Activated naive CD8-positive, alpha-beta T cell treated with anti-CD3 and anti-CD28 coated beads for 36 hours (primary cell): ENCODE measurements at places on chromosomes 16 and 17. TPM values are rescaled to one million over a fixed set of nuclear protein-coding genes. Genes with fewer than 3 reads are reported as not detected.
A peak's percentile ranks its signal among the peaks of the same experiment; 100 is the strongest.

Gene ABCA9
- total RNA-seq = not detected

Gene CBX8
- 4.1 TPM for total RNA-seq

Gene TBC1D3H
- 0.78 TPM for total RNA-seq

Gene SOST
- not detected for total RNA-seq

Gene KRTAP4-6
- total RNA-seq = not detected

Gene AIPL1
- total RNA-seq = not detected

Gene SULT1A4
- total RNA-seq = 1.6 TPM

Gene PRSS27
- total RNA-seq = 1.9 TPM

Gene TP53TG3D
- 0.66 TPM for total RNA-seq

Gene FA2H
- total RNA-seq = not detected

Gene CD300C
- total RNA-seq = not detected

Gene KRTAP1-5
- total RNA-seq = not detected

Gene SLC35G6
- total RNA-seq = not detected

Gene KRTAP4-5
- not detected for total RNA-seq

Gene C17orf78
- total RNA-seq = not detected

DNA sequence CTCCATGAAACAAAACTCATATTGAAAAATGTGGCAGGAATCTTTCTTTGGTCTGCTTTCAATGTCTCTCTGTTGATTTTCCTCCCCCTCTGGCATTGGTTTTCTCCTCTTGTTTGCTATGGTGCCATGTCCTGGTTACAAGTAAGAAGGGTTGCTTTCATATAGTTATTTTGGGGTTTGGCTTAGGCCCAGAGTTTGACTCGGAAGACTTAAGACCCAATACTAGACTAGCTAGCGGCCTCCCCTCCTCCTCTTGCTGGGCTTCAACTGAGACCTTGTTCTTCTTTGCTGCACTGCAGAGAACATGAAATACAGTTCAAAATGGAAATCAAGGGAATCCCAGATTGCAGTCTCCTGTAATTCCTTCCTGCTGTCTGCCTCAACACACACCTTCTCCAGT, 30.0 kb upstream of the CLEC18A start:
- peaks cover 7% of the 10 kb centered on the region for H3K36me3 ChIP-seq
- no peak overlapping the region for H3K27ac ChIP-seq
- no peak for DNase-seq
- no peaks in the 10 kb centered on the region for H3K27me3 ChIP-seq
- no peaks in the 10 kb centered on the region for H3K4me1 ChIP-seq

- DNase-seq = no peak
- no peak overlapping the region for H3K27ac ChIP-seq
- peaks cover 38% of the 10 kb centered on the region for H3K4me1 ChIP-seq
- H3K4me3 ChIP-seq = no peak overlapping the region
Observed at GRCh38 chr16:17304491-17305119, 166.2 kb downstream of the XYLT1 start.

GRCh38 chr17:75832652-75833400, 11.4 kb downstream of the UNC13D start:
- H3K27me3 ChIP-seq = no peaks in the 10 kb centered on the region
- peaks cover 31% of the 10 kb centered on the region for H3K4me1 ChIP-seq
- peak; percentile 43 for DNase-seq
- H3K4me3 ChIP-seq = peak overlapping the region; percentile 63
- H3K36me3 ChIP-seq = peaks cover 21% of the 10 kb centered on the region

- H3K27me3 ChIP-seq = peaks cover 37% of the 10 kb centered on the region
- H3K36me3 ChIP-seq = peaks cover 2% of the 10 kb centered on the region
- H3K4me3 ChIP-seq = no peak overlapping the region
- H3K27ac ChIP-seq = no peak overlapping the region
Observed at GRCh38 chr17:65231086-65231485, 93.9 kb downstream of the RGS9 start.

DNA sequence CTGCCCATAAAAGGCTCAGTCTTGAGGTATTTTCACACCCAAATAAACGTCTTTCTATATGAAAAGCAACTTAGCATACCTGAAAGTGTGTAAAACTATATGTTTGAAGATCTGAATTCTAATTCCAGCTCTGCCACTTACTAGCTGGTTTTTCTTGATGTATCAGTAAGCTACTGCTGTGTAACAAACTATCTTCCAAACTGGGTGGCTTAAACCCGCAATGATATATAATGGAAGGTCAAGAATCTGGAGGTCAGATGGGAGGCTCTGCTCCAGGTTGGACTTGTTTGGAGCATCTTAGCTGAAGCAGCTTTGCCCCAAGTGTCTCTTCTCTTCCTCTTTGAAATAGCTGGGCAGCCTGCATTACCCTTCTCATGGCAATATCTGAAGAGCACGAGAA, 164.3 kb upstream of the IRX5 start:
- H3K36me3 ChIP-seq = no peaks in the 10 kb centered on the region
- DNase-seq = no peak
- no peak overlapping the region for H3K27ac ChIP-seq
- no peak overlapping the region for H3K4me3 ChIP-seq

GRCh38 chr17:4270736-4271135, 7.0 kb upstream of the ANKFY1 start:
- DNase-seq = no peak
- no peaks in the 10 kb centered on the region for H3K27me3 ChIP-seq
- H3K4me3 ChIP-seq = no peak overlapping the region
- no peak overlapping the region for H3K27ac ChIP-seq
- H3K36me3 ChIP-seq = peaks cover 6% of the 10 kb centered on the region
- H3K4me1 ChIP-seq = no peaks in the 10 kb centered on the region

GRCh38 chr16:80997139-80997798, 9.4 kb downstream of the CMC2 start:
- H3K4me1 ChIP-seq = peaks cover 54% of the 10 kb centered on the region
- DNase-seq = no peak
- H3K27ac ChIP-seq = peak overlapping the region; percentile 91

DNA sequence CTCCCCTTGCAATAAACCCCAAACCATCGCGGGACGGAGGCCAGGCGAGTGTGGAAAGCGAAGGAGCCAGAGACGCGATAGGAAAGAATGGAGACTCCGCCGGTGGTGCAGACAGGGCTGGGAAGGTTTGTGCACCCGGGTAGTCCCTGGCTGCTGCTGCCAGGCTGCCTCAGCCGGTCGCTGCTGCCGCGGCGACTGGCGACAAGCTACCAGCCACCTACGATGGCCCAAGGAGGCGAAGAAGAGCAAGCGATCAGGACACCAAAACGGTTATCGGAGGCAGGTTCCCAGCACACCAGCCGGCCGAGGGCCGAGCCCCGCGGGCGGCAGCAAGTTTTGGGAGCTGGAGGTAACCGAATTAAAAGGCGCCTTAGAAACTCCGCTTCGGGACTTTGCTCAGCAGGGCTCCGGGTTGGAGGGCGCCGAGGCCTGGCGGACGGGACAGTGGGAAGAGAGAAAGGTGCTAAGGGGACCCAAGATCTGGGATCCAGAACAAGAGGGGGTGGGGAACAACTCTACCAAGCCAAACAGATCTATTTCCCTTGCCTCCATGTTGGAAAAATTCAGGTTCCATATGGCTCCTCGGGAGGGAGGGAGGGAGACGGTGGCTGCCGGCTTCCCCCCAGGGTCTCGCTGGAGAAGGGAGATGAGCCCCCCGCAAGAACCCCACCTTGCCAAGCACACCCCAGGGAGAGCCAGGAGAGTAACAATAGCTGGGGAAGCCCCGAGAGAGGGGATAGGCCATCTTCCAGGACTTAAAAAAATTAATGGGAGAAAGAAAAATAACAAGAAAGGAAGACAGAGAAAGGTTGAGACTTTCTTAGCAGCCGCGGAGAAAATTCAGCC, 9.7 kb upstream of the HOXB2 start:
- H3K4me1 ChIP-seq = peaks cover 7% of the 10 kb centered on the region
- no peaks in the 10 kb centered on the region for H3K36me3 ChIP-seq
- no peak for DNase-seq
- H3K4me3 ChIP-seq = peak overlapping the region; percentile 82

- peak; percentile 50 for DNase-seq
- H3K27me3 ChIP-seq = no peaks in the 10 kb centered on the region
- peak overlapping the region; percentile 32 for H3K4me3 ChIP-seq
- peaks cover 49% of the 10 kb centered on the region for H3K4me1 ChIP-seq
- peaks cover 23% of the 10 kb centered on the region for H3K36me3 ChIP-seq
Observed at GRCh38 chr16:29148867-29149272, 164.0 kb downstream of the LAT start.

DNA sequence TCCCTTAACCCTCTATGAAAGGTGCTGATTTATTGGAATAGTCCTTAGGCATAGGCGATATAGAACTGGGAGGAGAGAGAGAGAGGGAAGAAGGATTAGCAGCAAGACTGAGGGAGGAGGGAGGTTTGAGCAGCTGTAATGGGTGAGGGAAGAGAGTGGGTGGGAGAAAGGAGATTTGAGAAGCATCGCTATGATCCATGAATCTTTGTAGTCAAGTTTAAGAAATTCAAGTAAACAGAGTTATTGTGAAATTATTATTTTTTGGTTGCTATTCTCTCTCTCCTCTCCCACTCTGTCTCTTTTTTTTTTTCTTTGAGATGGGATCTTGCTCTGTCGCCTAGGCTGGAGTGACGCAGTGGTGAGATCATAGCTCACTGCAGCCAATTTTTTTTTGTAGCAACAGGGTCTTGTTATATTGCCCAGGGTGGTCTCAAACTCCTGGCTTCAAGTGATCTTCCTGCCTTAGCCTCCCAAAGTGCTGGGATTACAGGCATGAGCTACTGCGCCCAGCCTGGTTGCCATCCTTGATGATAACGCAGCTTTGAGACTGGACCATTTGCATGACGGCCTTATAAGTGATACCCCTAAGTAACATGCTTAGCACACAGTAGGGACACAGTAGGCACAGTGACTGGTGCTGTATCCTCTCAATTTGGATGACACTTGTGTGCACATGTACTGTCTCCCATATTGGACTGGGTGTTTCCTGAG, 21.0 kb upstream of the TNS4 start:
- H3K27me3 ChIP-seq = no peaks in the 10 kb centered on the region
- no peak overlapping the region for H3K4me3 ChIP-seq
- DNase-seq = no peak
- H3K4me1 ChIP-seq = peaks cover 19% of the 10 kb centered on the region
- H3K36me3 ChIP-seq = peaks cover 34% of the 10 kb centered on the region

DNA sequence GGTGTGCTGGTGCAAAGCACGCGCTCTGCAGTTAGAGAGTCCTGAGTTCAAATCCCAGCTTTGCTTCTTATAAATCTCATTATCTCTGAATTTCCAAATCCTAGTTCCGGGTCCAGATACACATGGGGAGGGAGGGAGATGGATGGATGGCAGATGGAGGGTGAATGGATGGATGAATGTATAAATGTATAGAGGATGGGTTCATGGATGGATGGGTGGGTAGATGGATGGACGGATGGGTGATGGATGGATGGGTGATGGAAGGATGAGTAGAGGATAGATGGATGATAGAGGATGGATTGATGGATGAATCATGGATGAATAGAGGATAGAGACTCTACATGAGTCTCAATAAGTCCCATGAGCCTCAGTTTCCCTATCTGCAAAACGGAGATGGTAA, 89.9 kb downstream of the MYH11 start:
- DNase-seq = no peak
- no peaks in the 10 kb centered on the region for H3K36me3 ChIP-seq
- no peak overlapping the region for H3K4me3 ChIP-seq

- H3K27me3 ChIP-seq = no peaks in the 10 kb centered on the region
- H3K4me1 ChIP-seq = no peaks in the 10 kb centered on the region
- H3K27ac ChIP-seq = no peak overlapping the region
- no peaks in the 10 kb centered on the region for H3K36me3 ChIP-seq
- no peak for DNase-seq
Observed at GRCh38 chr16:78362524-78363135, 263.2 kb downstream of the WWOX start.

DNA sequence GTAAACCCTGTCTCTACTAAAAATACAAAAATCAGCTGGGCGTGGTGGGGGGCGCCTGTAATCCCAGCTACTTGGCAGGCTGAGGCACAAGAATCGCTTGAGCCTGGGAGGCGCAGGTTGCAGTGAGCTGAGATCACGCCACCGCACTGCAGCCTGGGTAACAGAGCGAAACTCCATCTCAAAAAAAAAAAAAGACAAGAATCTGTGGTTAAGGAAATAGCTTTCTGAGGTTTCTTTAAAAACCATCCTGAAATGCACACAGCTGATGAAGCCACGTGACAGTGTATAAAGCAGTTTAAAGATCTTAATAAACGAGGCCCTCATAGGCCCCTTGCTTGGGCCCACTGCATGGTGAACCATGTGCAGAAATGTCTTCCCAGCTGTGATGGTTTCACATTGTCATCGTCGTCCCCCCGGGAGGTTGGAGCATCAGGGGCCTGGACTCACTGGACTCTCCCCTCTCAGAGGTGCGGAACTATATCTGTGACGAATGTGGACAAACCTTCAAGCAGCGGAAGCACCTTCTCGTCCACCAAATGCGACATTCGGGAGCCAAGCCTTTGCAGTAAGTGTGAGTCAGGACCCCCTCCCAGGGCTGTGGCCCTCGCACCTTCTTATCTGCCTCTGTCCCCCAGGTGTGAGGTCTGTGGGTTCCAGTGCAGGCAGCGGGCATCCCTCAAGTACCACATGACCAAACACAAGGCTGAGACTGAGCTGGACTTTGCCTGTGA, 16.2 kb downstream of the ZNF276 start:
- peak; percentile 55 for DNase-seq
- peaks cover 53% of the 10 kb centered on the region for H3K36me3 ChIP-seq
- H3K27ac ChIP-seq = peak overlapping the region; percentile 68

- H3K4me3 ChIP-seq = no peak overlapping the region
- no peak overlapping the region for H3K27ac ChIP-seq
Observed at GRCh38 chr17:29113334-29113733, 66.9 kb downstream of the MYO18A start.

DNA sequence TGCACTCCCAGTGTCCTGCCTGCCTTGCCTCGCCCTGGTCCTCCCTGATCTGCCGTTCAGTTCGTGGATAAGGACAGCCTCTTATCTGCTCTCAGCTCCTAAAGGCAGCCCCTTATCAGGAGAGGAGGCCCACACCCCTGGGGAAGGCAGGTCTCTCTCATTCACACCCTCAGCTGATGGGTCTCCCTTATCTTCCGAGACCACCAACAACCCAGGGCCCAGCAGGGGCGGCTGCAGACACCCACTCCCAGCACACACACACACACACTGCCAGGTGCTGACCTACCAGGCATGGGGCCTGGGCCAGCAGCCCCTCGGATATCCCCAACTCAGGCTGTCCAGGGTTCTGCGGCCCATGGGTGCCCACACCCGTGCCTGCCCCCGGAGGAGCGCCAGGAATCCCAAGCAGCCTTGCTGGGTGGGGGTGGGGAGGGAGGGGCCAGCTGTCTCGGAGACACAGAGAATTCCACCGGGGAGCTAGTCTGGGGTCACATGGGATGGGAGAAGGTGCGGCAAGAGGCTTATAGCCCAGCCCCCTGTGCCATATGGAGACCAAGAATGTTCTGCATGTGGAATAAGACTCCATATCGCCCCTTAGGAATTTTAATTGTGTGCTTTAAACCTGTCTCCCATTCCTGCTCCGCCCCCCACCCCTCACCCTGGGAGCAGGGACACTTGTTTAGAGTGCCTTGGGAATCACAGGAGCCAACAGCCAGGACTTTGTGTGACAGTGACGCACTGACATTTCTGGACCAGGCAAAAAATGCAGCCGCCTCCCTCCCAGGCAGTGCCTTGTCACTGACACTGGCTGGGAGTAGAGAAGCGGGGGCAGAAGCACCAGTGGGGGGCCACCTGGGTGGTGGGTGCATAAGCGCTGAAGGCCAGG, 41.9 kb upstream of the EMP2 start:
- DNase-seq = no peak
- peaks cover 3% of the 10 kb centered on the region for H3K4me1 ChIP-seq
- H3K27me3 ChIP-seq = peaks cover 21% of the 10 kb centered on the region
- H3K36me3 ChIP-seq = no peaks in the 10 kb centered on the region
- no peak overlapping the region for H3K27ac ChIP-seq

- no peaks in the 10 kb centered on the region for H3K27me3 ChIP-seq
- no peak overlapping the region for H3K27ac ChIP-seq
- H3K4me3 ChIP-seq = no peak overlapping the region
- no peaks in the 10 kb centered on the region for H3K4me1 ChIP-seq
- no peak for DNase-seq
Observed at GRCh38 chr16:16924613-16925012, 545.7 kb downstream of the NPIPA7 start.
